ENCODE measurements at places on chromosomes 6 and 20.

GRCh38 chr20:3405139-3405538 is 2.3 kb downstream of the DNAAF9 start:
- no peak for DNase-seq

GRCh38 chr6:125846292-125847024 is 55.7 kb downstream of the NCOA7 start:
- DNase-seq, result no peak

- DNase-seq, result peak; percentile 23
Observed at GRCh38 chr6:160088069-160088783, 33.4 kb upstream of the SLC22A1 start.

DNA sequence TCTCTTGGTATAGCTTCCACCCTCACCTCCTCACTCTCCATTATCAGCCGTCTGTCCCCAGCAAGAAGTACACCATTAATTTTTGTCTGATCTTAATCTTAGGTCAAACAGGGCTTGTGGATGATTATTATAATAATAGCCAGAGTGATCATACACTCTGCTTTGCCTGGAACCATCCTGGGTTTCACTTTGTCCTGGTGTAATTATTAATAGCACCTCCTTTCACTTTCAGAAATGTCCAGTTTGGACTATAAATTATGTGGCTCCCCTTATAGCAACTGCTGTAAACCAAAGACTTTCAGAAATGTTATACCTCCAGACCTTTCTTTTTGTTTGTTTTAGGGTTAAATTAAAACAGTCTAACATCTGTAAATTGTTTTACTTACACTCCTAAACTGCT is 951 bp upstream of the TRIM31 start:
- DNase-seq, result no peak

DNA sequence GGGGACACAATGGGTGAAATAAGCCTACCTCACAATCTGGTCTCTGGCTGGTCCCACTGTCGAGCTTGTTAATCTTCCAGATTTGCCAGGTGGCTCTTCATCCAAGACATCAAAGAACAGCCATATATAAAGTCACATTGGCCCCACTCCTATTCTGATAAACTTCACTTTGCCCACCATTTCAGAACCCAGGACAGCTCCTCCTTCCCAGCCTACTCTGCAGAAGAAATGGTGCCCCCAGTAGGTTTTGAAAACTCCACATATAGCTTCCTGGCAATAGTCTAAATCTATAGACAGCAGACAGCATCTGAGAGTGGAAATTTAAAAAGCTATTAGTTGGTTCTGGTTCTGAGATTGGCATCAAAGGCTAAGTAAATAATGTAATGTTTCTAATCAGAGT is 143.1 kb upstream of the PCSK2 start:
- DNase-seq, result no peak

DNA sequence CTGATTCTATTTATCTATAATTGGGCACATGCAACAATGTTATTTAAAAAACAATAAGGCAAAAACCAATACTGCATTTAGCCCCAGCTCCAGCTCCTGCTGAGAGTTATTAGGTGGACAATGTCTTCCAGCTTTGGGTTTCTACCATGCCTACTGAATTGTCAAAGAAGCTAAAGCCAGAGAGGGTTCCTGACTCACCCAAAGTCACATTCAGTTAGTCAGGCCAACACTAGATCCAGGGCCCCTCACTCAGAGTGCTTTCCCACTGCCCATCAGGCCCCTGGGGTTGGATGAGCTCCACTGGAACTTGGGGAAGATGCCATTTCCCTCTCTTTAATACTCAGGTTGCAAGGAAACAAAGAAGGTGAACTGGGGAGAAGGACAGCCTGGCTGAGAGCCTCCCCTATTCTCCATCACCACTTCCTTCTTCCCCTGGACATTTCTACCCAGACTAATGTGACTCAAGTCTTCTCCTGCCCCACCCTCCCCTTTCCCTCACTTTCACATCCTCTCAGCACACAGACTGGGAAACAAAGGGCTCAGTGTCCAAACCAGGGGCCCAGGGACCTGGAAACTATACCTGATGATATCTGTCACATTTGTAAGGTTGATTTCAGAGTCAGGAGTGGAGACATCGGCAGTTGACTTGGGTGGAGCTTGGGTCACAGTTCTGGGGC is 6.0 kb downstream of the TREM1 start:
- DNase-seq, result no peak

DNA sequence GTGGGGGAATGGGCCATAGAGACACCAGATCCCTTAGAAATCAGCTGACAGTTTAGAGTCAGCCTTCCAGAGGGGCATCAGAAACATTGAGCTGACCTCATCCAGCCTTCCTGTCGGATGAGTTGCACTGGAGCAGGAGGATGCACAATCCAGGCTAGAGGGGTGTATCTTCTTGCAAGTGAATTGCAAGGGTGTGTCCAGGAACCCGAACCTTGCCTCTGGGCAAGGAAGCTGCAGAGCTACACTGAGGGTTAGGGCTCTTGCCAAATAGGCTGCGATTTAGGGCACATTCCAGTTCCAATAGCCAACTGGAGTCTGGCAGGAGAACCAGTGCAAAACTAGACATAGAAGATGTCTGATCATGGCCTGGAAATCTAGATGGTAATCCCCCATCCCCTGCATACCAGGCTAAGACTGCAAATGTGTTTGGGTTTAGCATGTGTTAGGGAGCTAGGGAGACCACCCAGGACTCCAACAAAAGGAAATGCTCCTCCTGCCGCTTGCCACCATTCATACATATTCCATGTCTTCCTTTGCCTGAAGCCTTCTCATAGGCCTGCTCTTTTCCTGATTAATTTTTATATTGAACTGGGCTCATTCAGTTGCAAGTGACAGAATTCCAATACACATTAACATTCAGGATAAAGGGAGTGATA is 6.3 kb upstream of the UTRN start:
- DNase-seq, result no peak

DNA sequence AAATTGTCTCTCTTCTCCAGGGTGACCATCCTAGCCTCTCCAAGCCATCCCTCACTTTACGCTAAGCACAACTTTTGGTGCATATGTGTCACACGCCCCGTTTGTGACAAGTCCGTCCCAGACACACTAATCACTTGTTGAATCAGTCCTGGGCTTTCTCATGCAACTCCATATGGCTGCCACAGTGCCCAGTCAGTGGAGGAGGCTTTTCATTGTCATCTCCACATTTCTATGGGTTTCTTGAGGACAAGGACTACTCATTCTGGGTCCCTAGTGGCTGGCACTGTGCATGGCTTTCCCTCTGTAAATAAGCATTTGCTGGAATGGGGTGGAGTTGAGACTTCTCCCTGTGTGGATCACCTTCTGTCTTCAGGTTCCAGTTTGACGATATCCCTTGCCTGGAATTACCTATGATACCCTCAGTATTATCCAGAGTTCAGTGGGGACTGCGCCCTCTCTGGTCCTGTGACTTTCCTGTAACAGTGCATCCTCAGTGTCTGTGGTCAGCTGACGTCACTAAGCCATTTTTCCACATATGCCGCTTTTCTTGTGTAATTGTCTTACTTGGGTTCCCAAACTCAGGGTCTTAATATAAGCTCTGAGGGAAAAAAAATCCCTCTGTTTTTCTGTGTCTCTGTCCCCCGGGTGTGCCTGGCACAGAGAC is 59.8 kb upstream of the MYL9 start:
- no peak for DNase-seq

DNA sequence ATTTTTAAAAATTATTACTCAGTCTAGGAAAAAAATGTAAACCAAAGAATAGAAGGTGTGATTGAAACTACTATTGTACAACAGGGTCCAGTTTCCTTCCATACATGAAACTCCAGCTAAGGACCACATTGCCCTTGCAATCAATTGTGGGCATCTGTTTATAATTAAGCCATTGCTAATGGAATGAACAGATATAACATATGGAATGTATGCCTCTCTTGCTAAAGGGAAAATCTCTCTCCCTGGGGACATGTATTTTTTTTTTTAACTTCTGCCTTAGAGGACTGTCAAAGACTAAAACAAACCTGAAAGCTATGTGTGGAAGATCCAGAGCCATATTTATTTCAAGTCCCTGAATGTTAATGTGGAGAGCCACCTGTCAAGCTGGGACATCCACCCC is 336.8 kb upstream of the MANEA start:
- no peak for DNase-seq

DNA sequence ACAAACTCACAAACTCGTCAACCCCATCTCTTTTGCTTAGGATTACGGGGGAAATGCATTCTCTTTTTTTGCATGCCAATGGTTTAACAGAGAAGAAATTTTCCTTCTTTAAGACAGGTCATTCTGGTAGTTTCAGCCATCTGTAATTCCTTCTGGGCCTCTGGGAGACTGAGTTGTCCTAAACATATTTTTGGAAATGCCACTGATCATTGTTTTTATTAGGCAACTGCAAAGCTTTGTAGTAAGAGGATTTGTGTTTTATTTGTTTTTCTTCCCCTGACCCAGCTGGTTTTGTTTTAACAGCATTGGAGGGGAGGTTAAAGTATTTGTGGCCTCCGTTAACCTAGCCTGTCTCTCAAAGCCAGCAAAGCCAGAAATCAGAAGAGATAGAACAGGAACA is 73.1 kb upstream of the ISM1 start:
- DNase-seq, result no peak

DNA sequence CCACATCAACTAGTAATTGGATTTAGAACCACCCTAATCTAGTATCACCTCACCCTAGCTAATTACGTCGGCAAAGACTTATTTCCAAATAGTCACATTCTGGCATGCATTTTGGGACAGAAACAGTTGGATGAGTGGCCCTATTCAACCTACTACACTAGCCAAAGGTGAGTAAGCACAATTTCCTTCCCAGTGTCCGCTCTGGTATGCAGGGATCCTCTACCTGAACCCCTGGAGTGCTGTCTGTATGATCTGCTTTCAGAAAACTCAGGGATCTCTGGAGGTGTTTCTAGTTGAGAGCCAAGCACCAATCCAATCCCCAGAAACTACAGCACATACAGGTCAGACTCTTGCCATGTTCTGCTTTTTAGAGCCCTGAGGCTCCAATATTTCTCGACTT is 717.4 kb upstream of the MANEA start:
- no peak for DNase-seq

- DNase-seq, result no peak
Observed at GRCh38 chr6:125748406-125749172, 843 bp upstream of the HEY2 start.

DNA sequence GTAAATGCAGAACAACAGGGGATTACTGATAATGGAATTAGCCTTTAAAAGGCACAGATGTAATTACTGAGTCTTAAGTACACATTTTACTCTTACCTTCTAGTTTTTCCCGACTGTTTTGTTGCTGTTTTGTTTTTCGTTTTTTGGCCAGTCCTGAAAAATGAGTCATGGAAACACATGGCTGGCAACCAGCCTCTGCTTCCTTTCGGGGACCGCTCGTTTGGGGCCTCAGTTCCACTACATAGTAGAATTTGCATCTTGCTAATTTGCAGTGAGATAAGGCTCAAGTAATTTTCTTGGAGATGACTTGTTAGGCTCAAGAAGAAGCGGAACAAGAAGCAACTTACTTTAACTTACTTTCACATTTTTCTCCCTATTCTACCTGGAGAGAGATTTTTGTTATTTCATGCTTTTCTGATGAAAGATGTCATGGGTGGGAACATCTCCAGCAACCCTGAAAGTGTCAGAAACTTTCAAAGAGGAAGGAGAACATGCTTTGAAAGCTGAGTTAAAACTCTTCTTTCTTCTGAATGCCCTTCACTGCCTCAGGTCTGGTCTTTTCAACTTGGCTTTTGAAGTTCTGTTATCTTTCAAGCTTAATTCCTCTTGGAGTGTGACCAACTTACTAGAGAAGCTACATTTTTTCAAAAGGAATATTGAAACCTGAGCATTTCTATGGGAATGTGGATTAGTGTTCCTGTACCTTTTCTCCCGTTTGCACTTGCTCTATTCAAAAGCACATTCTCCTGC is 71.5 kb upstream of the HDAC2 start:
- DNase-seq, result no peak

DNA sequence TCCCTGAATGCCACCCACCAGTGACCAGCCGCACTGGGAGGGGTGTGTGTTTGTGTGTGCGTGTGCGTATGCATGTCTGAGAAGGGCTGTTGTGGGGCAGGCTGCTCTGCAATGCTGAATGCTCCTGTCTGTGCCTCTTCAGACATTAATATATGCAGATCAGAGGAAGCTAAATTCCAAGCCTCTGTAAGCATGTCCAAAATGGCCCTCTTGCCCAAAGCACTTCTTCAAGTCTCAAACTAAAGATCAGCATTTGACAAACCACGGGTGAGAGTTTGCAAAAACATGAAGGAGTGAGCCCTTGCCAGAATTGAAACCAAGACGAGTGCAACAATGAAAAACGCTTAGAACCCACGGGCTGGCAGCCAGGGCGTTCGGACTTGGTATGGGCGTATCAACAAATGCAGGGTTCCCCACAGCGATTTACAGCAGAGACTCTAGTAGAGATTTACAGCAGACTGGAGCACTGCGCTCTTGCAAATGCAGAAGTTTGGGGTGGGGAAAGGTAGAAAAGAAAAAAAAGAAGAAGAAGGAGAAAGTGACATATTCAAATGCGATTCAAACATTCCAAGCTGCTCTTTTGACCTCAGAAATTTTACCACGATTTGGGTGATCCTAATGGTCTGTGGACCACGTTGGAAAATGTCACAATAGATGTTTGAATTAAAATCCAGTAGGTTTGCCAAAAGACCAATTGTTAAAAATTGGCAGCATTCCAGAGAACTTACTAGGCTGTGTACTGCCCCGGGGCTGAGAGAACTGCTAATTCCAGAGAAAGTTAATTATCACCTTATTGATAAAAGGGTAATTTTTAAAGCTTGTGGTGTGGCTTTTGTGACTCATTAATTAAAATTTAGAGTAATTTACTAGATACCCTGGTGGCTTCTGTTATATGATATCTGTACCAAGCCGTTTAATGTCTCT is 3.5 kb downstream of the SCML4 start:
- no peak for DNase-seq

- no peak for DNase-seq
Observed at GRCh38 chr6:111105578-111105977, 18.3 kb downstream of the SLC16A10 start.

GRCh38 chr6:137754866-137755265 is 112.2 kb upstream of the TNFAIP3 start:
- DNase-seq, result no peak

- DNase-seq, result no peak
Observed at GRCh38 chr6:35368038-35368887, 25.9 kb downstream of the PPARD start.

DNA sequence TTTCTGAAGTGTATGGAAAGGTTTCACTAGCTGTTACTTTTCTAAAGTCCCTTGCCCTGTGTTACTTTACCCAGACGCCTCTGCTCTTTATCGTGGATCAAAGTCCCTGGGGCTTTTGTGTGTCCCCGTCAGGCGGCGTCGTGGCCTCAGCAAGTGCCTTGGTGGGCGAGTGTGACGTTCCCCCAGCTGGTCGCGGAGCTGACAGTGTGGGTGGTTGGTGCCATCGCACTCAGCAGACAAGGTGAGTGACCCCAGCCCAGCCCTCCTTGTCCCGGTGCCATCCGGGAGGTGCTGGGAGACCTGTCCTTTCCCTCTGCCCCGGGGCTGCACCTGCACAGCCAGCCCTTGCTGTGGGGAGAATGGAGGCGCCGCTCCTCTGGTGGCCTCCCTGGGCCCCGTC is 27.3 kb upstream of the TCFL5 start:
- DNase-seq, result no peak

DNA sequence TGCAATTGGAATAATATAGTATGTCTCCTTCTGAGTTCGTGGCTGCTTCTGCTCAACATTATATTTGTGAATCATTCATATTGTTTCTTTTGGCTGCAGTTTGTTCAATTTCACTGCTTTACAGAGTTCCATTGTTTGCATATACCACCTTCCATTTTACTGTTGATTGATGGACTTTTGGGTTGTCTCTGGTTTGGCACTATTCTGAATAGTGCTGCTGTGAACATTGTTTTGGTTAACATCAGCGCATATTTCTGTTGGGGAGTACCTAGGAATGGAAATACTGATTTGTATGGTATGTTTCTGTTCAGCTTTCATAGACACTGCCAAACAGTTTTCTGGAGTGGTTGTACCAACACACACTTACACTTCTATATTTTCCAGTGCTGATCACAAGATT is 46.9 kb downstream of the UST start:
- no peak for DNase-seq
